Endodermal cell (in vitro differentiated cells): ENCODE measurements at places on chromosomes 11 and 22.
A peak's percentile ranks its signal among the peaks of the same experiment; 100 is the strongest.

- DNase-seq, result peak; percentile 52
Observed at GRCh38 chr22:48485149-48486133, 1342.2 kb downstream of the BRD1 start.

DNA sequence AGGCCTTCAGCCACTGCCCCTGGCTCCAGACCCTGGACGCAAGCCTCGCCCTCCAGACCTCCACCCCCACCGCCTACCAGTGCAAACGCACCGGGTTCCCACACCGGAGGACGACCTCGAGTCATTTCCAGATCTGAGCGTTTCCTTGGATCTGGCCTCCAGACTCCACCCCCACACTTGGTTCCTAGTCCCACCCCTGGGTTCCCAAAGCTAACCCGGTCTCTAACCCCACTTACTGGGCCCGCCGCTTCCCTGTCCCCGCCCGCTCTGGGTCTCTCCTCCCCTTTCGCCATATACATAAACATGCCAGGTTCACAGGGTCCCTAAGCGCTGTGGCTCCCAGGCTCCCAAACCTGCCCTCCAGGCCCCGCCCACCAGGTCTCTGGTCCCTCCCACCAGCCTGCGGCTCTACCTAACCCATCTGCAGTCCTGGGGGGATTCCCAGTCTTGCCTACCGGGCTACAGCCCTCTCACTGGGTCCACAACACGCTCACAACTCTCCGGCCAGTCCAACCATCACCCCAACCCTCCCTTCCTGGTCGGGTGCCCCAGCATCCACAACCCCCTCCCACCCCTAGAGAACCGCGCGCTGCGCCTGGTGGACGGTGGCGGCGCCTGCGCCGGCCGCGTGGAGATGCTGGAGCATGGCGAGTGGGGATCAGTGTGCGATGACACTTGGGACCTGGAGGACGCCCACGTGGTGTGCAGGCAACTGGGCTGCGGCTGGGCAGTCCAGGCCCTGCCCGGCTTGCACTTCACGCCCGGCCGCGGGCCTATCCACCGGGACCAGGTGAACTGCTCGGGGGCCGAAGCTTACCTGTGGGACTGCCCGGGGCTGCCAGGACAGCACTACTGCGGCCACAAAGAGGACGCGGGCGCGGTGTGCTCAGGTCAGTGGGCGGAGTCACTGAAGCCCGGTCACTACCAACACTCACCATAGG is 36.7 kb downstream of the CD6 start:
- peak; percentile 96 for DNase-seq

- DNase-seq, result no peak
Observed at GRCh38 chr22:27136596-27136995, 479.2 kb downstream of the MIAT start.

DNA sequence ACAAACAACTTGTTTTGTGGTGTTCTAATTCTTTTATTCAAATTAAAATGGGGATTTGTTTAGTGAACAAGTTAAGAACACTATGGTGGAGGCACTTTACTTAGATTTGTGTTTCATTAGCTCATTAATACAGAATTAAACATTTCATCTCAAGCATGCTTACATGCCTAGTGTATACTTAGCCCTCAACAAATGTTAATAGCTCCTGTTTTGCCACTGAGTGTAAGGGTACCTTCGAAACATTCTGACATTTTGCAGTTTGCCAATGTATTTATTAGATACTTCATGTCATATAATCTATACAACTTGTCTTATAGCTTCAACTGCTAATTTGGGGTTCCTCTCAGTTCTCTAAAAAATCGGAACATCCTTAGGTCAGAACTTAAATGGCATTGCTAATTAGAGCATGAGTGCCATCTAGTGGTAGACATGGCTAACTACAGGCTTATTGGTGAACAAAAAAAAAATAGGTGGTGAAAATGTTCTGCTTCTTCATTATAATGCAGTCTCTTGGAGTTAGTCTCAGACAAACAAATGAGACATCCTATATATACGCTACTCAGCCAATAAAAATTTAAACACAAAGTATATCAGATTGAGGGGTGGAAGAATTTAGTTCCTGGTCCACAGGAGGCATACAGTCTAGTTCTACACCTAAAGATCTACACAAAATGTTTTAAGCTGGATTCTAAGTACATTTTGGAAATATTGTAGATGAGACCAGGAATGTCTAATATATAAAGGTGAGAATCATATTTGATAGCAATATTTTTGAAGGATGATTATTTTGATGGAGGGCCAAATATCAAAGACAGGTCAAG is 4.9 kb upstream of the CNTN5 start:
- DNase-seq, result no peak

DNA sequence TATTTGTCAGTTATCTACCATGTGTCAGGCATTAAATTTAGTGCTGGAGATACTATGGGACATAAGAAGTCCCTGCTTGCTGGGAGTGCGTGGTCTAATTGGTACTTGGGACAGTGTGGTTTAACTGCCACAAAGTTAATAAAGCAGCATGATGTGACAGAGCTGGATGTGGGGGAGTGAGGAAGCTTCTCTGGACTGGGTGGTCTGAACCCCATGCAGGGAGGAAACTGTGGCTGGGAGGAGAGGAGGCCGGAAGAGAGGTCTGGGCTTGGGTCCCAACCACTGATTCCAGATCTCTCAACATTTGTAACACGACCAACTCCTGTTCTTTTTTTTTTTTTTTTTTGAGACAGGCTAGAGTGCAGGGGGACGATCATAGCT is 37.1 kb downstream of the ST3GAL4 start:
- DNase-seq, result no peak

GRCh38 chr11:59418156-59418555 is 8.1 kb downstream of the OR5A2 start:
- DNase-seq, result no peak

DNA sequence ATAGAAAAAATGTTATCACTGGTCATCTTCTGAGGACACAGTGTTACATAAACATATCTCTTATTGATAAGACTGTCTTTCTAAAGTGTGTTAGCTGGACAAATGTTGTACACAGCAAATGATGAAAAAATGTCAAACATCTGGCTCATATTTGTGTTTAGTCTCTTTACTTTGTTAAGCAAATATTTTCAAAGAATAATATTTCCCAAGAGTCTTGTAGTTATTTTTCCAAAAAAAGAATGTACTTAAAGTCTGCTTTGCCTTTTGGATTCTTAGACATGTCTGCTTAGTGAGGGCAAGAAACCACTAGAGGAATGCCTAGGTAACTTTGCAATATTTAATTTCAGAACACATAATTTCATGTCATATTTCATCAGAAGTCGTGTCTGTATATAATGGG is 23.9 kb upstream of the CCDC179 start:
- DNase-seq, result no peak

DNA sequence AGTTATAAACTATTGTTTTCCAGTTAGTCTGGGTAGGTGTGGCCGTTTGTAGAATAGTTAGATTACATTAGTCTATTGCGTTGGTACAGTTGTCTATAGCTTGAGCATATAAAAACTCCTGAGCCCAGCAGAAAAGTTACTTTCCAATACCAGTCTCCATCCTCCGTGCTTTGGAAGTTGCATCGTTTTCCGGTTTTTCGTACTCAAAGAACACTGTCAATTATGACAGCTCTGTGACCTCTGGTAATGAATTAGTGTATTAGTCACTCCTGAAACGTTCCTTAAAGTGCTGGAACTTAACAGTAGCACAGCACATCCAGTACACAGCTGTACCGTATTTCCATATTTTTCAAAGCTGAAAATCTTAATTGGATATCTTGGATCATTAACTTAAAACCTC is 808 bp upstream of the MSANTD2 start:
- DNase-seq, result no peak

GRCh38 chr11:10324474-10324873 is 19.6 kb downstream of the ADM start:
- DNase-seq, result no peak

GRCh38 chr22:46763051-46763705 is 728 bp downstream of the TBC1D22A start:
- no peak for DNase-seq

DNA sequence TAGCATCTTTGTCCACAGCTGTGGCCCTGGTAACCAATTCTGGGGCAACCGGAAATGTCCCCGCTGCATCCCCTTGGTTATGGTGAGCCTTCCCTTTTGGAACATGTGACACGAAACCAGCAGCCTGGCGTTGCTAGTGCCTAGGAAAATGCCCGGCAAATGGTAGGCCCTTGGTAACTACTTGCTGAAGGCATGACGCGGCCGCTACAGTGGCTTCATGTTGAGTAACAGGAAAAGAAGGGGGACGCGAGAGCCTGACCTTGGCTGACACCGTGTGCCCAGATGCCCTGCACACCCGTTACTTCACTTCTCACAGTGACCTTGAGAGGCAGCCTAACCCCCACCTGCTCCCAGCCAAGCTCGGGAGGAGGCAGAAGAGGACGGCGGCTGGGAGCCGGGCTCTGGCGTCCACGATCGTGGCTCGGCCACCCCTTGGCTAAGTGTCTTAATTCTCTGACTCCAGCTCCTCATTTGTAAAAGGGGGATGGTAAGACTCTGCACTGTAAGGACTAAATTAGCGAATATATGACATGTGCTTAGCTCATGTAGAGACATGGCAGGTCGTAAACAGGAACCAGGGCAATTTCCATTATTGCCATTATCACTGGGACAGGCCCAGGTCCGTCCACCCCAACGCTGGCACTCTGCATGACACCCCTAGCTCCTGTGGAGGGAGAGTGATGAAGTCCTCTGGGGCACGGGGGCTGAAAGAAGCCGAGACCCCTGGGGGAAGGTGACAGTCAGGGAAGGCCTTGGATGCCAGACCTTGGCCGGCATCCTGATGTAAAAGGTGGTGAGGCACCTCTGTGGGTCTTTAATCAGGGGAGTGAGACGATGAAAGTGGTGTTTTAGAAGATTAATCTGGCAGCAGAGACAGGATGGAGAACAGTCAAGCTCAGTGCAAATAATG is 18.9 kb downstream of the IFT27 start:
- DNase-seq, result peak; percentile 35

DNA sequence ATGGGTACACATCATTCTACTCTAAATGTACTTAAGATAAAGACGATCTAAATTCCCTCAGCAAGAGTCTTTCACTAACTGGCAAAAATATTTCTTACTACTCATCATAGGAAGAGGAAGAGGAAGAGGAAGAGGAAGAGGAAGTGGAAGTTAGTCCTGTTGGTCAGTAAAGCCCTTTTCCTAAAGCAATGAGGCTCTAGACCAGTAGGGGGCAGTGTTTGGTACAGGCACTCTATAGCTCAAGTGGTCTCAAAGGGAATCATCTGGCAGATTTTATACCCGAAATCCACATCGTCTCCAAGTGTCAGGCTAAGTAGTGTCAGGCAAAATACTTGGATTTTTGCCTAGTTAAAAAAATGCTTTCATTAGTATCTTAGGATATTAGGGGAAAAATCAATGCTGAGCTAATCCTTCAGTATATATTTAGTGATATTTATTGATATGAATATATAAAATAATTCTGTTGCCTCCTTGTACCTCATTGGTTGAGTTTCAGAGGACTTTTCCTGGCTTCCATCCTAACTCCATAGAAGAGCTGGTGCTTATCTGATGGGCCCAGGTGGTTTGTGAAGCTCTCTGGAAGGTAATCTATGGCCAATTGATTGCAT is 7.7 kb downstream of the BLID start:
- peak; percentile 84 for DNase-seq

DNA sequence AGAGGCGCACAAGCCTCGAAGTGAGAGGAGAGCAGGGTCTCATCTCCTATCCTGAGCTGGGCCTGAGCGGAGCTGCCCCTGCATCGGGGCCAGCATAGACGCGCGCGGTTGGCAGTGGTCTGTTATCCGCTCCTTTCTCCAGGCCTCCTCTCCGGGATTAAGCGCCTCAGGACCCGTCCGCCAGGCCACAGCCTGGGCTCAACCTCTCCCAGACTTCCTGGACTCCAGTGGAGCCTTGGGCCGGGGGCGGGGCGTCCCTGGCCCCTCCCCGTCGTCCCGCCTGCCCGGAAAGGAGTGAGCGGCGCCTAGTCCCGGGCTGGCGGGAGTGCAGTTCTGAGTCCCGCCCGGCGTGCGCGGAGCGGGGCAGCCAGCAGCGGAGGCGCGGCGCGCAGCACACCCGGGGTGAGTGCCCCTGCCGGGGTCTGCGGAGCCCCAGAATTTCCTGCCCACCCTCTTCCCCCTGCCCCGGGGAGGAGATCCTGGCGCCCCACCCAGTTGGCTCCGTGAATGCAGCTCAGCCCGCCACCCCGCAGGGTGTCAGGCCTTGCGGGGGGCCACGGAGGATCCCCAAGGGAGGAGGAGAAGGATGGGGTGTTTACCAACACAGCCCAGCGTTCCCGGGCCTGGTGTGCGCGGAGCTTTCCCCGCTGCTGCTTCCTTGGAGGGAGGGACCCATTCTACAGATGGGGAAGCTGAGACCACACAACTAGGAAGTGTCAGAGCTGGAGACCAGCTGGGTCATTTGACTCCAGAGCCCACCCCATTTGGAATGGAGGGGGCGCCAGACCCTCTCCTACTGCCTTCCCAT is at the start of gene TCIRG1:
TCIRG1 (plus strand) TSS at position 308 of the 808 bp plus-strand sequence. CDS start 2,247 bp downstream, outside the sequence.
- DNase-seq, result peak; percentile 92

- DNase-seq, result no peak
Observed at GRCh38 chr11:104846216-104846615, 52.0 kb downstream of the CASP12 start.

- peak; percentile 24 for DNase-seq
Observed at GRCh38 chr22:49262167-49262566, 565.5 kb downstream of the BRD1 start.

DNA sequence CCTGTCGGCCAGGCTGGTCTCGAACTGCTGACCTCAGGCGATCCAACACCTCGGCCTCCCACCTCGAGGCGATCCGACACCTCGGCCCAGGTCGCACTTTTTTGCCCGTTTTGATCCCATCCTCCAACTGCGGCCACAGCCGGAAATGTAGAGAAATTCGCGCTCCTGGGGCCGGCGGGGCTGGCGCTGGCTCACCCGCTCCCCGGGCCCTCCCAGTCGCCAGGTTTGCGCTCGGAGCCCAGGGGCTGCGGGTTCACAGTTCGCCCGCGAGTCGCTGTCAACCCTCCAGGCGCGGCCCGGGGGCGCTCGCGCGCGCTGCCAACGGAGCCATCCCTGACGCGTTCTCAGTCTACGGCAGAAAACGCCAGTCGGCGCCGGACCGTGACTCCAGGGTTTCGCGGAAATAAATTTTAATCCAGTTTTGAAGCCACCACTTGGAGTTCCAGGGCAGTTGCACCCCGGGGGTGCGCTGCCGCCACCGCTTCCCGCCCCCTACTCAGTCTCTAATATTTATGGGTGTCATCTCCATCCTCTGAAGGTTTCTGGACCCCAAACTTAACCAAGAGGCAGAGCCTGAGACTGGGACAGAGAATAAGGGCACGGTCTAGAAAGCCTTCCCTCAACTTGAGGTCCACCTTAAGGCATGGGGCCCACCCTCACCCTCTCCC is 1.5 kb upstream of the KLHDC7B start:
- DNase-seq, result peak; percentile 95

GRCh38 chr22:50602338-50602700 is 1.7 kb downstream of the MAPK8IP2 start:
- no peak for DNase-seq

DNA sequence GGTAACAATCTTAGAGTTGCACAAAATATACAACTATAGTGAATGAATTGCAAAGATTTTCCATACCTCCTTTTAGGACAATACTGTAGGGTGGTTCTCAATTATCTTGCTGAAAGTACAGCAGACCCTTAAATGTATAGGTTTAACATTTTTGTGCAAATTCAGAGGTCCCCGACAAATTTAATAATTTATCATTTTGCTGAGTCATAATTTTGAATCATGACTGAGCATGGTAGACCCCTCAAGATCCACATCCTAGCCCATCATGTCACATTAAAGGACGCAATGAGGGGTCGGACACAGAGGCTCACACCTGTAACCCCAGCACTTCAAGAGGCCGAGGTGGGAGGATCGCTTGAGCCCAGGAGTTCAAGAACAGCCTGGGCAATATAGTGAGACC is 43.5 kb downstream of the OSBP start:
- DNase-seq, result no peak
